ENCODE measurements at places on chromosomes 6 and 20.

DNA sequence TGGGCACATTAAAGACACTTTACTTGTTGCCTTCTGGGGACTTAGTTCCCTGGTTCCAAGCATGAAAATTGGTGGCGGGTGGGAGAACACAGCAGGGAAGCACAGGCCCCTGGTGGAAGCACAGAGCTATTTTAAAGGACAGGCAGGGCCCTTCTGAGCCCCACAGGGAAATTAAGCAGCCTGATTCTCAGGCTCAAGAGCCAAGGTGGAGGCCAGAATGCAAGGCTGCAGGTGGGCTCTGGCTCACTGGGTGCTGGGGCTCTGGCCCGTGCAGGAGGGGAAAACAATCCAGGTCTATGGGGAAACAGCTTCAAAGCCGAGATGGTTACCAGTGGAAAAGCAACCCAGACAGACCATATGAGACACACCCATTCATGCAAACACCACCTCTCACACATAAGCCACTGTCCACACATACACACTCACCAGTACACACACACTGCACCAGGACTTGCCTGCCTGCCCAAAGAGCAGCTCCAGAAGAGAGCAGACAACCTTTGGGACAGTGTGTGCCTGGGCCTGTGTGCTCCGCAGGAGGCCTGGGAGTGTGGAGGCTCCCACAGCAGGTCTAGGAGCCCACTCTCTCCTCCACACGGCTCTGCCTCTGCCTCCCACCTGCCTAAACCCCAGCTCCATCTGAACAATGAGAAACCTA lies 30.6 kb downstream of the TFEB start:
- no peak for DNase-seq

DNA sequence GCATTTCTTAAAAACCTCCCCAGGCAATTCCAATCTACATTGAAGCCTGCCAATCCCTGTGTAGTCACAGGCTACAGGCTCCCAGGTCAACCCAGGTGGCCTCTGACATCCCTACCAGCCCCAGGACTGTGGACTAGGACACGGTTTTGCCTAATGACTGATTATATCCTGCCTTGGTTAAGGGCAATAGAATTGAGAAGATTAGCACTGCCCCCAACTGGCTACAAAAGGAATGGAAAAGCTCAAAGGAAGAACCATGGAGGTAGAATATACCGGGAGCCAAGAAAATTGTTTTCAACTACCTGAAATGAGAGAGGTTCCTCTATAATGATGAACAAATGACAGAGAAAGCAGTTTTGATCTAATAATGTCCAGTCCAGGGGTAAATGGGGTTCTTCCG lies 421.1 kb upstream of the AGPAT4 start:
- no peak for DNase-seq

DNA sequence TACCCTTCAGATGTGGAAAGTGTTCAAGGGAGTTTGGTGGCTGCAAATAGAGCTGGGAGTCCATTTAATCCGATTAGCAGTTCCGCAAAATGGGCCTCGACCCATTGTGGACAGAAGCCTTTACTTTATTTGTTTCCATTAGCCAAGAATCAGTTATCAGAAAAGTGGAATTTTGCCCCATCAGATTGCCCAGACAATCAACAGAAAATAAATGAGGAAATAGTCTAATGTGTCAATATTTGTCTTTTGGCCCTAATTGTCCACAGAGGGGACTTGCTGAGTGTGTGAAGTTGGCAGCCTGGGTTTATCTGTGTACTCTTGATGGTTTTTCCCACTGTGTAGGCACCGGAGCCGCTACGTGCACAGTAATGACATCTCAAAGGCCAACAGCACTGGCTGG lies 134.3 kb downstream of the LINC00237 start:
- no peak for DNase-seq

- DNase-seq, result no peak
Observed at GRCh38 chr6:162108041-162108440, 619.5 kb downstream of the PRKN start.

DNA sequence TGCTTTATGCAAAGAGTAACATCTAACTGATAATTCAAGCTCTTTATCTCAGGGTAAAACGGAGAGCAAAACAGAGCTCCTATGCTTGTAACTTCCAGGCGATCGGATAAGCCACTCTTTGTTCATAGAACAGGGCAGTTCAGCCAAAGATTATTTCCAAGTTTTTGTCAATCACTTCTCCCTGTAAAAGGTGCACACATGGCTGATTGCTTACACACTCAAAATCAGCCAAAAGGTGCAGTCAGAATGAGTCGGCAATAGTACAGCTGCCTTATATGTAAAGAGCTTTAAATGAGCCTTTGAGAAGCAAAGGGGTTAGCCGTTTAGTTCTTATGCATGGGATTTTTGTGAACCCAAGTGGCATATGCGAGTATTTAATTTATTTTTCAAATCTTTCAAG lies 449.6 kb upstream of the POU3F2 start:
- no peak for DNase-seq

DNA sequence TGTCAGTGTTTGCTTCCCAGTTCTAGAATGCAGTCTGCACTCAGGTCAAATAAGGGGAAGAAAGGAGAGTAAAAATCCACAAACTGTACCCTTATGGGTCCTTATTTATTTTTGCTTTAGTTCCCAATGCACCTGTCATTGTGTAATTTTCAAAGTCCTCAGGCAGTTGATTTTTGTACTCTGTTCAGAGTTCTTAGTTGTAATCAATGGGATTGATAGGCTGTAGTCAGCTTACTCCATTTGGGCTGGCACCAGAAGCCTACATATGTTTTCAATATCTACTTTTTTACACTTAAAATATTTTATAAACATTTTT lies 18.6 kb downstream of the AIG1 start:
- DNase-seq, result no peak

DNA sequence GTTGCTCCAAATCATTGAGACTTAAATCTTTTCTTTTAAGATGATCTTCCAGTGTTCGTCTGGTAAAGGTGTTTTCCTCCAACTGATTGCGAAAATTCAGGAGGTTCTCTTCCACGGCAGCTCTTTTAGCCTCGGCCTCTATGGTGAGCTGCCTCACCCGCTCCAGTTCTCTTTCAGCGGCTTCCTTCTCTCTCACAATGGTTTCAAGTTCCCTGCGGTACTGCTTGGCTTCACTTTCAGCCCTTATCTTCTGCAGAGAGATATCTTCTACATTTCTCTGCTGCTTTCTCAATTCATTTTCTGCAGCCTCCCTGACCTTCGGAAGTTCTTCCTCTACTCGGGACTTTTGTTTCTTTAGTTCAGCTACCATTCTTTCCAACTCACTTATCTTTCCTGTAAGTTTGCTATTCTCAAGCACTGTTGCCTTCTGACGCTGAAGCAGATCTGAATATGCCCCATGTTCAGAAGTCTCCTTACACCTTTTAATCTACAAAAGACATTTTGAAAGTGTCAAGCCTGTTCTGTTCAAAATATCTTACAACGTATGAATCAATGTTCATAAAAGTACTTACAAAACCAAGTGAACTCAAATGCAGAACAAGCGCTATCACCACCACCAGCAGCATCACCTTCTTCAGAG lies 22.3 kb downstream of the DST start:
- no peak for DNase-seq

DNA sequence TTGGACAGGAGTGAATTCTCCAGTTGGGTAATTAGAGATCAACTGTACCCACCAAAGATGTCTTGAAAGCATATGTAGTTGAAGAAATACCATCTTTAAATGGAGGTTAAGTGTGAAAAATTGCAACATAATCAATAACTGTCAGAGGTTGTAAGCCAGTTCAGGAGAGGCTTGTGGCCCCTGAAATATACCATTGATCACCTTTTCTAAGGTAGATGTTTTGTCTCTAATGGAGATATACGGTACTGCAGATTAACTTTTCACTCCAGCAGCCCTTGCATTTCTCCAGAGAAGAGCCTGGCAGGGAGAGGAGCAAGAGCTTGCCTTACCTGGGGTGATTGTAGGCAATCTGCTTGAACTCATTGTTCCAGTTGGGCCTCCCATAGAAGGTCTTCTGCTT lies 48.8 kb downstream of the NOX3 start:
- no peak for DNase-seq

GRCh38 chr20:44208770-44209169 lies 1.8 kb downstream of the OSER1 start:
- DNase-seq, result no peak

- DNase-seq, result no peak
Observed at GRCh38 chr6:38151580-38152500, 332.3 kb downstream of the ZFAND3 start.

DNA sequence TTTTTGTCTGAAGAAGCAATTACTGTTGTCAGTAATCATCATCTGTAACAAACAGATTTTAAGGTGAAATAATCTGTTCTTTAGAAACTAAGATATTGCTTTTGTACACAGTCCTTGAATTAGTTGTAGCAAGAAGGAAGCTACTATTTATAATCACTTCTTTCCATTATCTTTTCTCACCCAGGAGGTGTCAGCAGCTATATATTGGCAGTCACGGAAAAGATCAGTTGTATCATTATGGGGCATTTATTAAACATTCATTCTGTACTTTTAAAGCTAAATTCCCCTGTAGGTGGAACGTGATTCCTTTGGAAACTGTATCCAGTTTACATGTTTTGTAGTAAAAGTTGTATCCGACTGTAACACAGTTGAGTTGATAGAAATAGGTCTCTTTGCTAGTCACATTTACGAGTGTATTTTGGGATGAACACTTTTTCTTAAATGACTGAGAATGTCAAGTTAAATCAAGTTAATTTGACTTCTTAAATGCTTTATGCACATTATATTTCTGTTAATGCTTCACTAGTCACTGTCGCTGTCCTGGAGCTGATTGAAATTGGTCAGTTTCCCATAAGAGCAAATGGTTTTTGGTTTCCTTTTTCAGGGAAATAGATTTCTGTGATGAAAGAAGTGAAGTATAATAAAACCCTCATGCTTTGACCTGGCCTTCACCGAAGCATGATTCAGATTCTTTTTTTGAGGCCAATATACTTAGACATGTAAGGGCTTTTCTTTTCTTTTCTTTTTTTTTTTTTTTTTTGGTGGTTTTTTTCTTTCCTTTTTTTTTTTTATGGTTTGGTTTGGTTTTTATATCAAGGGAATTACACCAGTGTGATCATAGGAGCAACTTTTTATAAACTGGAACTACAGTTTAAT lies 5.1 kb downstream of the QKI start:
- no peak for DNase-seq
